ENCODE measurements at places on chromosomes 1 and 21. TPM values are rescaled to one million over a fixed set of nuclear protein-coding genes. Genes with fewer than 3 reads are reported as not detected.

DNA sequence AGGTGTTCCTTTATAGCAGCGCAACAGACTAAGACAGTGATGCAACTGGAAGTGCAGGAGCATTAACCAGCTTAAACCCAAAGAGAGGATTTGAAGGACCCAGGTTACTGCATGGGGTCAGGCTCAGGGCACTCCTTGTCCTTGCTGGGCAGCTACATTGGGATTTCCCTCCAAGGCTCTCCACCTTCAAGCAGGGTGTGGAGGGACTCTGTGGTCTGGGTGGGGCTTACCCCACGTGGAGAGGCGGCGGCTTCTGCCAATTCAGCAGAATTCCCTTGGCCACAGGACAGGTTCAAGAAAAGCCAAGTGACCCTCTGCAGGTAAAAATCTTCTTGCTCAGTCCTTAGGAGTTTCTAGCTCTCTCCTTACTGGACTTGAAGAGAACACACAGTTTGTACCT lies 6.5 kb downstream of the RRP1B start:
- DNase-seq: no peak

- DNase-seq: no peak
Measured at GRCh38 chr1:197561041-197561440, 214.2 kb downstream of the DENND1B start.

- DNase-seq: peak; percentile 21
Measured at GRCh38 chr1:61742620-61743430, 545 bp downstream of the PATJ start.

DNA sequence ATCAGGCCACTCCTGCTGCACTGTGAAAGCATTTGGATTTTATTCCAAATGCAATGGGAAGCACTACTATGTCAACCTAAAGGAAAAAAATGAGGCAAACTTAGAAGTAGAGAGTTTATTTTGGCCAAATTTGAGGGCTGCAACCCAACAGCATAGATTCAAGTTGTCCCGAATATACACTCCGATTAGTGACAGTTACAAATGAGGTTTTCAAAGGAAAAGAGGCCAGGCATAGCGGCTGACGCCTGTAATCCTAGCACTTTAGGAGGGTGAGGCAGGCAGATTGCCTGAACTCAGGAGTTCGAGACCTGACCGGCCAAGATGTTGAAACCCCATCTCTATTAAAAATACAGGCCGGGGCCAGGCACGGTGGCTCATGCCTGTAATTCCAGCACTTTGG lies 78.9 kb upstream of the PUM1 start:
- DNase-seq: no peak

C1orf94 gene
- total RNA-seq: not detected

RNF207 gene
- 12.8 TPM for total RNA-seq

Measured in urinary bladder (tissue), 4 donors.